ENCODE measurements at places on chromosomes 5 and 9. TPM values are rescaled to one million over a fixed set of nuclear protein-coding genes. Genes with fewer than 3 reads are reported as not detected.

- DNase-seq, result no peak
These were observed 141.5 kb downstream of the TSSK1B start for GRCh38 chr5:113293068-113293974.

DNA sequence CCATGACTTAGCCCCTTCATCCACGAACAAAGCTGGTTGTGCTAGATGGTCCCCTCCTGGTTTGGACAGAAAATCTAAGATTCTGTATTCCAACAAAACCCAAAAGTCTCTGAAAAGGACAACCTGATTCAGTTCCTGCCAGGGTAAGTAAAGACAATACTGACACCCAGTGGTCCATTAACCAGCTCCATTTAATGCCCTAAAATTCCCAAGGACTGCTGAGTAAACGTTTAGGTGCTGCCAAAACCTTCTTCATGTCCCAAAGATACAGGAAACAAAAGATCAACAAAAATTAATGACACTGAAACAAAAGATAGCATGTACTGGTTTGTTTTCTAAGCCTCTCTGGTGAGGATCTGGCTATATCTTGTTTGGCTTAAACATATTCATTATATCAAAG, 25.3 kb upstream of the PPP1R2B start:
- DNase-seq, result no peak

DNA sequence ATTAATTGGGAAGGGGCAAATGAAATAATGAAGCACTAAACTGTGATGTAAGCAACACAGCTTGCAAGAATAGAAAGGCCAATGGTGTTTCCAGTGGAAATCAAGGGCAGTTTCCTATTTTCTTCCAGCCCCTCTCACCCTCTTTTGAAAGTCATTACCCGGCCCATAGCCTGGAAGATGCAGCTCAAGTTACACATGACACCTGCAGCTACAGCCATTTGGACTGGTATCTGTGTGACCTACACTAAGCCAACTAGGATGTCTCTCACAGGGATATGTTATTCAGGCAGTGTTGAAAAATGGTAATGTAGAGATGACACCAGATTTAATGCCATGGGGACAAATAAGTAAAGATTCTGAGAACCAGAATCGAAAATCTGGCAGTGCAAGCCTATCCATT, 439.4 kb upstream of the ZNF462 start:
- no peak for DNase-seq

GRCh38 chr9:76562511-76562911, 103.5 kb downstream of the GCNT1 start:
- no peak for DNase-seq

GRCh38 chr5:100551183-100551582, 16.0 kb downstream of the FAM174A start:
- no peak for DNase-seq

GRCh38 chr9:124392871-124393460, 22.3 kb downstream of the PSMB7 start:
- DNase-seq, result no peak

DNA sequence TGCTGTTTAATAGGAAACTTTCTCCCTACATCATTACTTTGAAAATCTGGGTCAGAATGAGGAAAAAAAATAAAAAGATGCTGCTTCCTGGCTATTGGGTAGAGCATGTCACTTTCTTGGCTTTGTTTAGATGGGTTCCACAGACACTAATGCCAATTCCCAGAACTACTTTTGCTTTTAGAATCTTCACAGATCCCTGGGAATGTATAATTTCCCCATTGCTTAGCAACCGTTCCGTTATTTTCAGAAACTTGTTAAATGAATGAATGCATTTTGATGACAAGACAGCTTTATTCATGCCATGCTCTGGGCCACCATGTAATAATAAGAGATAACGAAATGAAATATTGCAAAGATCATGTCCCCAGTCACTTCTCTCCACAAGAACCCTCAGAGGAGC, 126.5 kb upstream of the TRPC7 start:
- no peak for DNase-seq

The OBP2B gene
- total RNA-seq, result not detected

The STK32A gene
- 8.0 TPM for total RNA-seq

The CSF1R gene
- total RNA-seq, result 98.6 TPM

The ADAM19 gene
- total RNA-seq, result 46.1 TPM

The FBN2 gene
- total RNA-seq, result 0.68 TPM
